Activated T-helper 2 cell treated with anti-CD3 and anti-CD28 coated beads, Interferon-gamma antibody, Interleukin-2, Interleukin-4, amounts not matched to agents 10 μg/mL and 5 μg/mL and 100 μg/mL, durations not matched to agents 14 hours and 24 hours and 36 hours (primary cell): ENCODE measurements at places on chromosomes 11 and 22. TPM values are rescaled to one million over a fixed set of nuclear protein-coding genes. Genes with fewer than 3 reads are reported as not detected.

GRCh38 chr11:3879967-3880542, 24.6 kb downstream of the STIM1 start:
- DNase-seq = no peak

The TNNI2 gene
- total RNA-seq = 0.27 TPM in 1 of 2 replicates, not detected in the other

DNA sequence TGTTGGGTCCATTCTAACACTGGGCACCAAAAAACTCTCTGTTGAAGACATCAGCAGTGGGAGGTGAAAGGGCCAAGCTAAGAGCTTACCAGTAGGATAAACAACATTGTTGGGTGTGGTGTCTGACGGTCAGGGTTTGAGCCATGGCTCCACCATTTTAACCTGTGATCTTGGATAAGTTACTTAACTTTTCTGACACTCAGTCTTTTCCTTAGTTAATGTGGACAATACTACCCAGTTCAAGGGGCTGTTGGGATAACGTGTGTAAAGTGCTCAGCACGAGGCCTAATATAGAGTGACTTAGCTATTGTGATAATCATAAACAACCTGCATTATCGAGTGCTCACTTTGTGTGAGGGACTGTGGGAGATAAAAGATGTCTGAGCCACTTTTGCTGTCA, 6.1 kb downstream of the UCP3 start:
- DNase-seq = no peak

GRCh38 chr11:696955-697491, 1.4 kb downstream of the TMEM80 start:
- no peak for DNase-seq

DNA sequence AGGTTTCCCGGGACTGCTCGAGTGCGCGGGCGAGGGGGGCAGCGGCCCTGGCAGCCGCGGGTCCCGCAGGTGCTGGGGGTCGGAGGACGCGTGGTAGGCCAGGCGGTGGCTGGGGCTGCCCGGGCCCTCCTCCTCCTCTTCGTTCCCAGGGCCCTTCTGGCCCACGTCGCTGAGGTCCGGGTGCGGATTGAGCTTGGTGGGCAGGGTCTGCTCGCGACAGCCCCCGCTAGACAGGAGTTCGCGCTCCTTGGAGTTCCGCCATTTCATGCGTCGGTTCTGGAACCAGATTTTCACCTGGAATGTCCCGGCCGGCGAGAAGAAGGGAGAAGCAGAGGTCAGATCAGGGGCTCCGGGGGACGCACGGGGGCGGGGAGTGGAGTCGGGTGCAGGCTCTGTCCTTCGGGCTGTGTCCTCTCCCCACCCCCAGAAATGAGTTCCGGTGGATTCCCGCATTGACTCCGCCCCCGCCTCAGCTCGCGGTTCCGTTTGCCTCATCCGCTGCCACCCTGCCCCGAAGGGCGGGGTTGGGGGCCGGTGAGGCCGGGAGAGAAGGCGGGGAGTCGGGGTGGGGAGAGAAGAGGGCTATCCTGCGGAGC, 3.9 kb downstream of the DBX1 start:
- no peak for DNase-seq

The OR56A1 gene
- total RNA-seq = not detected in 2 replicates

GRCh38 chr11:70637186-70637800, 239.0 kb downstream of the CTTN start:
- no peak for DNase-seq

The SUSD2 gene
- 0.32 and 0.64 TPM in 2 replicates for total RNA-seq

DNA sequence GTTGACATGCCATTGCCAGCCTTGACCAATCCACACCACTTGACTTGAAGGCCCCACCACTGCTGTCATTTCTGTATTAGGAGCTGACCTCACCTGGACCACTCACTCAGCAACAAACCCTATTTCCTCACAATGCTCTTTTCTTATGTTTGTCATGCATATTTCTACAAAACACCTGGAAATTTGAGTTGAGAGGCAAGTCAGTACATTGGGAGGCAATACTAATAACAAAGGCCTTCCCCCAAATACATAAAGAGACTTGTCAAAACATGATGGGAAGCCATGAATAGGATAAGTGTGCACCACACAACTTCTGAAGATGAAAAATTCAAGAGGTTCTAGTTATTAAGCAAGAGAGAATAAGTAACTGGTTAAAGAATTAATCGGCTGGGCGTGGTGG, 77.9 kb upstream of the POU2AF2 start:
- DNase-seq = no peak

DNA sequence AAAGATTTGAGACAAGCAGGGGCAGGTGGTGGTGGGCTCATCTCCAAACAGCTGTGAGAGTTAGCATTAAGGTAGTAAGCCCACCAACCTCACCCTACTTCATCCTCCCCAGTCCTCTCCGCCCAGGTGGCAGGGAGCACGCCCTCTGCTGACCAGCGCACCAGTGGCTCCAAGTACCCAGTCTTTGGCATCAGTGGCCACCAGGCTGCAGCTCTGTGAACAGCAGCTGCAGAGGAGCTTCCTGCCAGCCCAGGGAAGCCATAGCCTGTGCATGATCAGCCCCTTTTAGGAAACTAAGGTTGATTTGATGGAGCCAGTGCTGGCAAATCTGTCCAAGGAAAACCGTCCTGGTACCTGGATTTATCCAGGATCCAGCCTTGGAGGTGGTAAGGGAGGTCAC, 21.7 kb downstream of the CAVIN3 start:
- DNase-seq = no peak

GRCh38 chr11:120816711-120817110, 207.2 kb upstream of the TBCEL start:
- DNase-seq = no peak

DNA sequence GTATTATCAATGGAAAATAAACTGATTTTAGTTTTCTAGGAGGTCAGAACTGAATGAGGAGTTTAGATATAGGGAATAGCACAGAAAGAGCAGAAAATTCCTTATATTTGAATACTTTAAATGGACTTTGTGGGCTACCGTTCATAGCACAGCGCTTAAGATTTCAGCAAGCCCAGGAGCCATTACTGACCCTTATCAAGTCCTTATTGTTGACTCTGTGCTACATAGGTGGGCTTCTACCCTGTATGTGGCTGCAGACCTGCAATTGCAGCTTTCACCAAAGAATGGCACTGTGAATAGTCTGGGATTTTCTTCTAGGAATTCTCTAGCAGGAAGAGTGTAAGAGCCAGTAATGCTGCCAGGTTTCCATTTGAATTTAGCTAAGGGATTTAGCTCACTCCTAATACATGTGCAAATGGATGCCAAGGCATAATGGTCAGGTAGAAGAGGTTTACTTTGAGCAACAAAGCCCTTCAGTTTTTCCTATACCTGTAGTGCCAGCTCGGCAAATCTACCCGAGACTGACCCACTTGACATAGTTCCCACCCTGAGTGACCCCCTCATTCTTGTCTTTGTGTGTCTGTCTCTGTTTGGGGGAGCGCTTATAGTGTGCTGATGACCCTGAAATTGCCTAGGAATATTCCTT, 42.5 kb upstream of the DLAT start:
- DNase-seq = no peak

DNA sequence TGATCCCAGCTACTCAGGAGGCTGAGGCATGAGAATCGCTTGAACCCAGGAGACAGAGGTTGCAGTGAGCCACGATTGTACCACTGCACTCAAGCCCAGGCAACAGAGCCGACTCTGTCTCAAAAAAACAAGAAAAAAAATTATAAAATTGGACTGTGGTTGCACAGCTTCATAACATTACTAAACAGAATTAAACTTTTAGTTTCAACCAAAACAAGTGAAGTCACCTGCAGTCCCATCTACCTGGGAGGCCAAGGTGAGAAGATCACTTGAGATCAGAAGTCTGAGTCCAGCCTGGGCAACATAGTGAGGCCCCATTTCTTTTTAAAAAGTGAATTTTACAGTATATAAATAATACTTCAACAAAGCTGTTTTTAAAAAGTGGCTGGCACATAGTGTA, 47.8 kb upstream of the CD5 start:
- no peak for DNase-seq

- no peak for DNase-seq
These were observed 63.4 kb downstream of the CACNG2 start for GRCh38 chr22:36640106-36640672.

The ABCC8 gene
- 0.30 TPM in 1 of 2 replicates, not detected in the other for total RNA-seq

GRCh38 chr11:69079661-69080256, 31.0 kb downstream of the TPCN2 start:
- DNase-seq = no peak

The CNGA4 gene
- not detected in 2 replicates for total RNA-seq

- no peak for DNase-seq
These were observed 4.9 kb upstream of the OR52W1 start for GRCh38 chr11:6194065-6194581.

The B4GAT1 gene
- 10.5 and 11.0 TPM in 2 replicates for total RNA-seq

The CD3E gene
- 518 and 529 TPM in 2 replicates for total RNA-seq

DNA sequence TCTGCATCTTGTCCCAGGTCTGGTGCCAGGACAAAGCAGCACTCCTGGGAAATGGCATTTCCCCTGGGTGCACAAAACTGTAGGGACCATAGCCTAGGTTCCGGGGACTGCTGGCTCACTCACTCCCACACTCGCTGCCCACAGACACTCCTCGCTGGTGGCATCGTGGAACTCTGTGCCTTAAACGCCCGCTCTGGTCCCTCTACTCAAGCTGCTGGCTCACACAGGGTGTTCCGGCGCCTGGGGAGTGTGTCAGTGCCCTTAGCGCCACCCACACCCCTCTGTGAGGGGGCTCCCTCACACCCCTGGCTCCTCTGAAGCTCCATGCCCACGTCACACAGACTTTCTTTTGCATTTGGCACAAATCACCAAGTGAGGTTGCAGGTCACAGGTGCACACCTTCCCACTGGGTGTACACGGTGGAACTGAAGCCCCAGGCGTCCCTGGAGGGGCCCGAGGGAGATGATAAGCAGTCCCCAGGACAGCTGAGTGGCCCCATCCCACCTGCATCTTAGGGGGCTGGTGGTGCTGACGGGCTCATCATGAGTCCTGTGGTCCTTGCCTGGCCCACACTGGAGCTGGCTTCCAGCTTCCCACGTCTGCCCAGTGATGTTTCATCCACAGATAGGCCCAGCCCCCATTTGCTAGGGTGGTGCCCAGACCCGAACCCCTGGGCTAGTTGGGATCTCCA, 23.2 kb upstream of the DGCR8 start:
- no peak for DNase-seq
